Kasumi-1 (cell line): ENCODE measurements at places on chromosomes 5 and 9.

- DNase-seq = no peak
Observed at GRCh38 chr9:127938298-127938690, 640 bp upstream of the DPM2 start.

DNA sequence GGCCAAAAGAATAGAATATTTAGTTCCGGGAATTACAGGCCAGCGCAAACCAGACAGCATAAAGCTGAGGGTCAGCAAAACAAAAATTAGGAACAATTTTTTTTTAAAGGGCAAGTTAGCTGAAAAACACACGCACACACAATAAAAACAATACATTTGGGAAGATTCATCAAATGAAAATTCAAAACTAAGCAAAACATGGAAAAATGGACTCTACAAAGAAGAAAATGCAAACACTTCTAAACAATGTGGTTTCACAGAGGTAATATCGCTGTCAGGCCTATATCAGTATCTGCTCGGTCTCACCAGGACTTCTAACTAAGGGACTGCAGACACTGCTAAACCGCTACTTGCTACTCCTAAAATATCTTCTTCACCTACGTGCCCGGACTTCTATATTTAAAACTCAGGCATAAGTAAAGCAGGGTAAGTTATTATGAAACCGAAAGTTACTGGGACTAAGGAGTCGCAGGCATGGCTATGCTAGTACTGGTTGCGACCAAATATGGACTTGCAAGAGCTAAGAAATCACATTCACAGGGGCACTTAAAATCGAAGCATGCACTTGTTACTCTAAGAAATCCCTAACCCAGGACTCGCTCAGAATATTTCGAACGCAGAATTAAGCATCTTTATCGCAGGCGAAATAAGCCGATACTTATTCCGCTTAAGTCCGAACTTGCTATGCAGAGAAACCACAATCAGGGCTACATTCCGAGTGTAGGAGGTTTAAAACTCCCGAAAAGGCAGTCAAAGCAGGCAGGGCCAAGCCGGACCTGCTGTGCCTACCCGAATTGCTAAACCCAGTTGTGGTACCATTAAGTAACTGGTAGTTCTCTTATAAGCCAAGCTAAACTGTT lies 2.3 kb downstream of the ANXA2R start:
- DNase-seq = peak; percentile 90

GRCh38 chr5:96626956-96627355 lies 35.2 kb upstream of the CAST start:
- no peak for DNase-seq

DNA sequence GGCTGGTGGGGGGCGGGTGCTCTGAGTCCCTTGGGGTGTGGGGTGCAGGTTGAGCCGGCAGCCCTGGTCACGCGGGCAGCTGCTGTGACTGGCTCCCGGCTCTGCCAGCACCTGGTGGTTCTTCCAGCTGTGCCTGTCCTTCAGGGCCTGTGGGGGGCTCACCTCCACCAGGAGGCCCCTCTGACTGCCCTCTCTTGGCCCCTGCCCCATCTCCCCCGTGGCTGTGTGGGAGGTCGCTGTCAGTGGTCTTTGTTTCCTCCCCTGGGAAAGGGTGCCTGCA lies 3.3 kb downstream of the RXRA start:
- DNase-seq = no peak

DNA sequence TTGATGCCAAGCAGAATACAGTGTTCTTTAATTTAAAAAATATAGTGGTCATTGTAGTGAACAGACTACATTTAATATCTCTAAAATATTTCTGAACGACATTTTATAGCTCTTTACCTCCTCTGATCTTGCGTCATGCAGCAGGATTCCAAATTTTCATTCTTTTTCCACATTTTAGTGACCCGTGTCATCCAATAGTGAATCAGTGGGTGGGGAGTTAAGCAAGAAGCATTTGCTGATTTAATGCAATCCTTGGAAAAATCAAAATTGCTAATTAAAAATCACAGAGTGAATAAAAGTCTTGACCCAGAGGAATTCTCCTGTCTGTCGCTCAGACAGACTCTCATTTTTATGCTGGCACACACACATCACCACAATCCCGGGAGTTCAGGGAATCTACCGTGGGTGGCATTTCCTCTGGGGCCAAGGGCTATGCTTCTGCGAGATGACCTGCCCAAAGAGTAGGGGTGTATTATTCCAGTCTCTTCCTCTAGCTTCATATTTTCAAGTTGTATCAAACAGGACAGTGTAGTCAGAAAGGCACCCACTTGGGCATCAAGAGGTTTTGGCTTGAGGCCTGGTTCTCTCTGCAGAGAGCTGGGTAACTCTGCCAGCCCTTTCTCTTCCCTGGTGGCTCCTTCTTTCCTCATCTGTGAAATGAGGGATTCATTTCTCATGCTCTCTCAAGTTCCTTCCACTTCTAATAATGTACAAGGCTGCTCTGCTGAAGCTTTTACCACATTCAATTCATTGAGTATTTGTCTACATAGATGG lies 24.8 kb upstream of the OTP start:
- no peak for DNase-seq

- no peak for DNase-seq
Observed at GRCh38 chr9:127991757-127992274, 11.0 kb upstream of the EEIG1 start.

- DNase-seq = peak; percentile 18
Observed at GRCh38 chr5:61329550-61330128, 2.4 kb upstream of the ZSWIM6 start.

DNA sequence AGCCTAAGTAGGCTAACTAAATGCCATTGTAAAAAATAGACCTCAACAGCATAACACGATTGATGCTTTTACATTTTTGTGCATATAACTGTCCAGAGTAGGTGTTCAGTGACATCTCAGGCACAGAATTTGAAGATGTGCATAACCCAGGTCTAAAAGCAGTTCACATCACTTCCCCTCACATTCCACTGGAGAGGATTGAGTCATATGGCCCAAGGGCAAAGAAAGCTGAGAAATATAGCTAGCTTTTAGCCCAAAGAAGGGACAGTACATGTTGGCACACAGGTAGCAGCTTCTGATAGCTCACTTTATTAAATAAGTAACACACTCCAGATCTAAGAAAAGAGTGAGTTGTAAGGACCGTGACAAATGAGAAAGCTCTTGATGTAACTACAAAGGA lies 2259.5 kb upstream of the WWC1 start:
- no peak for DNase-seq

DNA sequence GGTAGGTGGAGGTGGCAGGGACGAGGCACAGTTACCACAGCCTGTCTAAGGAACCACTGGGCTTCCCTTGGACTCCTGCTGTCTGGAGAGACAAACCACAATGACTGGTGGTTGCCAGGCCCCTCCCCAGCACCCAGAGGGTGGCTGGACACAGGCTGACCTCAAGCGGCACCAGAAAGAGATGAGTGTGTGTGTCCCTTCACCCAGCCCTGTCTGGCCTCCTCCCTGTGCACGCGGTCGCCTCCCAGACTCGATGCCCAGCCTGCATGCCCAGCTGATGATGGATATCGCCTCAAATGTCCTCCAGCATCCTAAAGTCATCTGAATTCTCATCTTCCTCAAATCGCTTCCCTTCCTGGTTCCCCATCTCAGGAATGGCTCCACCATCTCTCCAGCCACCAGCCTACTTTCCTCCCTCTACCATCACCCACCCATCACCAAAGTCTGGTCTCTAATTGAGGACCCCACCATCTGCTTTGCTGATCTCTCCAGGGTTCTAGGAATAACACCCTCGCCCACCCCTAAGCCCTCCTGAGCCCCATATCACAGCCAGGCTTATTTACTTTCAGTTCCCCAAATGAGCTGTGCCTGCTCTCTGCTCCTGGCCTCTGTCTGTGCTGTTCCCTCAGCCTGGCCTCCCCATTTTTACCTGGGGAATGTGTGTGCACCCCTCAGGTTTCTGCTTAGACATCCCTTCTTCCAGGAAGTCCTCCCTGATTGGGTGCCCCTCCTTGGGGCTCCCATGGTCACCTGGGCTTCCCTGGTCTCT lies 52.5 kb upstream of the GGTA1 start:
- DNase-seq = no peak

DNA sequence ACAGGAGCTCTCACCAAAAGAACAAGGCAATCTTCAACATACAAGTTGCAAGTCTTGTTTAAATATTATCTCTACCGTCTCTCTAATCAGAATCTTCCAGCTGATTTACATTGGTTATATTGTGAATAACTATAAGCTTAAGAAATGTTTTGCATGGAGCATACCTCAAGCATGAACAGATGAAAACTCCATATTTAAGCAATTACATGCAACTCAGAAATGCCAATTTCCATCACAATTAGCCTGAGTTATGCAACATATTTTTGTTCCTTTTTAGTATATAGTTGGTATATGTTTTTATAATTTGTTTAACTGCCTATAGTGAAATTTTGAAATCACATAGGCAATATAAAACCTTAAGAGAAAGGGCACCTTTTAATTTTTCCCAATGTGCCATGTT lies 142.5 kb downstream of the DENND1A start:
- DNase-seq = no peak

DNA sequence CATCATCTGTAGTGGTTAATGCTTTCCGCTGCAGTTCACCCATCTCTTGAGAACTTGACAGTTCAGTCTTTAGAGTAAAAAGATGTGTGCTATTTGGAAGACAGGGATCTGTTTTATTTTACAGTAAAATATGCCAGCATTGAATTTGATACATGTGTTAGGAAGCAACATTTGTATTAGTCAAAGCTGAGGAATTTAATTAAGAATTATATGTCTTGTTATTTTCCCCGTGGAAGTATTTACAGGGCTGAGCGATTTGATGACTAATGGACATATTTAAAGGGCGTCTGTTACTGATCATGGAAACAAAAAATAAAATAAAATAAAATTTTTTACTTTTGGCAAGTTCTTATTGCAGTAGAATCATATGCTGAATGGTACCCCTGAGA lies 101.3 kb downstream of the PAM start:
- DNase-seq = no peak

GRCh38 chr5:22673131-22673530 lies 180.0 kb downstream of the CDH12 start:
- no peak for DNase-seq

DNA sequence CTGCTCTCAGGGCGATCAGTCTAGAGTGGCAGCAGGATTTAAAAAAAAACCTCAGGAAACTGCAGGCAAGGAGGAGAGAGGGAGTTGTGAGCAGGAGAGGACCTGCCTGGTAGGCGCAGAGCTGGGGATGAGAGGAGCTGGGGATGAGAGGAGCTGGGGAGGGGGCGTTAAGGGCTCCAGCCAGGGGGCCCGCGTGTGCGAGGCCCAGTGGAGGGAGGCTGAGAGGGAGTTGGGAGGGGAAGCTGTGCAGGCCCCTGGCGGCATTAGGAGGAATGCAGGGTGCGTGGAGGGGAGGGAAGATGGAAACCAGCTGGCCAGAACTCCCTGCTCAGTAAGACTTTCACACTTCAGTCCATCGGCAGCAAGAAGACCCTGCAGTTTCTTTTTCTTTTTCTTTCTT lies 45.2 kb upstream of the HMCN2 start:
- DNase-seq = no peak

DNA sequence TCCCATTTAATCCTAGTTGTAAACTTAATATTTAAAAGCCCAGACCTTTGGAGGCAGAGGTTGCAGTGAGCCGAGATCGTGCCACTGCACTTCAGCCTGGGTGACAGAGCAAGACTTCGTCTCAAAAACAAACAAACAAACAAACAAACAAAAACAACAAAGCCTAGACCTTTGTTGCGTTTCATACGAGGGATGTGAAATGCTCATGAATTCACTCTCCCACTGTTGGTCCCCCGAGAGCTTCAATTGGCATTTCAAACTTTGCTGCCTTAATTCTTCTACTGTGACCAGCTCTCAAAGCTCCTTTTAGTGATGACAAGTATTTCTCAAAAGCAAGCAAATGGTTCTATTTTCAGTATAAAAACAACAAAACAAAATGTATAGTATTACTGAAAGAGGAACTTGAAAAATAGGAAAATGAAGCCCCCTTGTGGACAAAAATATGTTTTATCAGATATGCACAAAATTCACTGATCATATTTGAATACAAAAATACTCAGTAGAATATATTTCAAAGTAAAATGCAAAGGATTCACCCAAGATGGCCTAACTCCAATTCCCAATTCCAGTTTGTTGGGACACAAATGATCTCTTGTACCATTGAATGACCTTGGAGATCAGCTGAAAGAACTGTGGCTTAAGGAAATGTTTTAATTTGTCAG lies 140.4 kb downstream of the ESM1 start:
- DNase-seq = peak; percentile 66

- no peak for DNase-seq
Observed at GRCh38 chr9:882416-882924, 41.0 kb downstream of the DMRT1 start.

DNA sequence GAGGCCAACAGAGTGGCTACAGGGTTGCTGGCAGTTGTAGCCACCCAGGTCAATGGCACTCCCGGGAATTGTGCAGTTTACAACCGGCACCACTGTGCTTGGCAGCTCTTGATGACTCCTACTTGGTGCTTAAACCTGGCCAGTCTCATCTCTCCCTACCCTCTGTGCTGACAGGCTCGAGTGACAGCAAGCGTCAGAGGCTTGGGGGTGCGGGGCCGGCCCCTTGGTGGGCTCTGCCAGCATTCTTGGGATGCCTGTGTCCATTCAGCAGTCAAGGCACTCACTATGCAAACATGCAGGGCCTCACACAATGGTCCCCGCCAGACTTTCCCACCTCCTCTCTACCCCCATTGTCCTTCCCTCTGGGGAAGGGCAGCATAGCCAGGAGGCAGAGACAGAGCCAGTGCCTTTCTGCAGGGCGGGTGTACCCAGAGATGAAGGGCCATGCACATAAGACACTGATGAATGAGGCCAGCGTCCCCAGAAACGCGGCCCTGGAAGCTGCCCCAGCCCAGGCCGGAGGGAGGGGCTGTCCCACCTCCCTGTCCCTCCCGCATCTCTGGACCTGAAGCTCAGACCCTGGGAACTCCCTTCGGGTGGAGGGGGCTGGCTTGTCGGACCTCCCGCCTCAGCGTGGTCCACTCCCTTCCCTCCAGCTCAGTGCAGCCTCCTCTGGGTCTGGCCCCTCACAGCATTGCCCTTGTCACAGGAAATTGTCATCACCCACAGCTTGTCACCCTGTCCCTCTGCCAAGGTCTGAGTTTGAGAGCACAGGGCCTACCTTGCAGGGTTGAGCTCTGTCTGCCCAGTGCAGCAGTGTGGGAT lies 26.4 kb upstream of the NOTCH1 start:
- DNase-seq = no peak

- DNase-seq = peak; percentile 58
Observed at GRCh38 chr9:128683340-128684064, 5.5 kb upstream of the SET start.

GRCh38 chr5:179118338-179118737 lies 58.2 kb downstream of the ZNF354C start:
- DNase-seq = no peak

GRCh38 chr9:70979966-70980365 lies 141.5 kb downstream of the TRPM3 start:
- no peak for DNase-seq

DNA sequence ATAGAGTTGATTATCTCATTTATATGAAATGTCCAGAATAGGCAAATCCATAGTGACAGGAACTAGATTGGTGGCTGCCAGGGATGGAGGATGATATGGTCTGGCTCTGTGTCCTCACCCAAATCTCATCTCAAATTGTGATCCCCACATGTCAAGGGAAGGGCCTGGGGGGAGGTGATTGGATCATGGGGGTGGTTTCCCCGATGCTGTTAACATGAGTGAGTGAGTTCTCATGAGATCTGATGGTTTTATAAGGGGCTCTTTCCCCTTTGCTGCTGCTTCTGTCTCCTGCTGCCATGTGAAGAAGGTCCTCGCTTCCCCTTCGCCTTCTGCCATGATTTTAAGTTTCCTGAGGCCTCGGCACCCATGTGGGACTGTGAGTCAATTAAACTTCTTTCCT lies 21.4 kb downstream of the EEIG1 start:
- no peak for DNase-seq

GRCh38 chr5:73434461-73434860 lies 14.1 kb downstream of the FOXD1 start:
- DNase-seq = no peak

- DNase-seq = no peak
Observed at GRCh38 chr5:65441800-65442199, 39.9 kb downstream of the ADAMTS6 start.
